Stimulated activated CD8-positive, alpha-beta memory T cell treated with anti-CD3 and anti-CD28 coated beads, Interleukin-15, amount 100 ng/mL, for 24 hours (primary cell): ENCODE measurements at places on chromosomes 2 and 18.

DNA sequence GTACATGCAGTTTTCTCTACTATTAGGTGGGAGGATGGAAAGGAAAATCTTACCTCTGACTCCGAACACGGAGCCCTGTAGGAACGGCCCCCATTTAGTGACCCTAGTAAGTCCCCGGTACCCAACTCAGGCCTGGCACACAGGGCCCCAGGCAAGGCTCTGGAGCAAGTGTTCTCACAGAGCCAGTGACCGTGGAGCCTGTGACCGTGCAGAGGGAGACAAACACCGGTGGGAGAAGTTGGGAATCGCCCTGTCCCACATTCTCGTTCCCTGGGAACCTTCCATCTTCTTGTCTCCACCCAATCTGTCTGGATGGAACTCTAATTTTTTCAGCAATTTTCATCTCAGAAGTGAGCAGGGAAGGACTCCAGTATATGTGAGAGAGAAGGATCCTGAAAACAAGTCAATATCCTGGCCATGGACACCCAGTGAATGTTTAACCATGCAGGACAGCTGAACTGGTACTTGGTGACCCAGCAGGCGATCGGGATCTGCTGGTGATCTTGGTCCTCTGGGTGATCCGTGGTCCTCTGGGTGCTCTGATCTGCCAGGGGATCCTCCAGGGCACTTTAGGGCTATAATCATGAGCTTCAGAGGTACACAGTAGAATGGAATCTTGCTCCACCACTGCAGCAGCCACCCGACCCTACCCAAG lies 348.6 kb upstream of the ID2 start:
- DNase-seq = no peak

- no peak for DNase-seq
Observed at GRCh38 chr2:143150287-143150686, 21.1 kb downstream of the ARHGAP15 start.

- no peak for DNase-seq
Observed at GRCh38 chr2:175034716-175035115, 29.5 kb upstream of the CHN1 start.

GRCh38 chr18:52694804-52695203 lies 354.8 kb downstream of the DCC start:
- DNase-seq = no peak

GRCh38 chr2:217664761-217665160 lies 338.0 kb downstream of the TNS1 start:
- no peak for DNase-seq

DNA sequence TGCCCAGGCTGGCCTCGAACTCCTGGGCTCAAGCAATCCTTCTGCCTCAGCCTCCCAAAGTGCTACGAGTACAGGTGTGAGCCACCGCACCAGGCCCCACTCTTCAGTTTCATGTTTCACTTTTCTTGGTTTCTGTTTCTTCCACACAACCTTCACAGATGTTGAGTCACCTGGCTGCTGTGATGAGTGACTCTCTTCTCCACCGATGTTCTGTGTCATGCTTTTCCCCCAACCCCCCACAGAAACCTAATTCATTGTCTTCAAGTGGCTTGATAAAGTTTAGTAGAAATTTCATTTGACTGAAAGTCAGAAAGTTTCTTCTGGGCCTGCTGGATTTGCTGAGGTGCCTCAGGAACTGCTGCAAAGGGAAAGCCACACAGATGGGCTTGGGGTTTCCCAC lies 78.5 kb downstream of the SPHKAP start:
- DNase-seq = no peak

- DNase-seq = no peak
Observed at GRCh38 chr18:3248658-3249359, 1.2 kb downstream of the MYL12A start.

GRCh38 chr18:22094358-22094734 lies 75.0 kb upstream of the GATA6 start:
- DNase-seq = no peak

DNA sequence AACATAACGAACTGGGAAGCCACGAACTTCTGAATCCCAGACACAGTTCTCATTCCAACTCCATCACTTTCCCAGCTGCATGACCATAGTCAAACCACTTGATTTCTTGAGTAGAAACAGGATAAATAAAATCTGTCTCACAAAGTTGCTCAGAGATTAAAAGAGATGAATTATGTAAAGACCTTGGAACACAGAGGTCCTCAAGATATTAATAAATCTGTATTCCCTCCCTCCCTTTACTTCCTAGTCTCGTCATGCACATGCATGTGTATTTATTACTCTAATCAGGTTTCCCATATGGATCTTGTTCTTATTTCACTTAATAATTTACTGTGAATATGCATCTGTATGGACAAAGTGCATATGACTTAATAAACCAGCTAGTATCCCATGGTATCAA lies 21.1 kb upstream of the CSRNP3 start:
- no peak for DNase-seq

DNA sequence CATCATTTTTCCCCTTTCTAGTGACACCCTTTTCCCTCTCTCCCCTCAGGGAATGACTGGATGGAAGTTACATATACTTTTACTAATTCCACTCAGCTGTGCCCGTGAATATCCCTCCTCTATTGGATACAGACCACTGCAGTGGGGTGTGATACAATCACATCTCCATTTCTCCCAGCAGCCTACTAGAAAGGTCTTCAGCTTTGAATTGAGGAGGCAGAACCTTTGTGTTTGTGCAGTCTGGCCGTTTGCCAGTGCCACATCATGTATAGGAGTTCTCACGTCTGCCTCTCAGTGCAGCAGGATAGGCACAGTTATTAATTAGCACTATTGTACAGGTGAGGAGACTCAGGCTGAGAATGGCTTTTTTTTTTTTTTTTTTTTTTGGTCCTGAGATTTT lies 16.4 kb downstream of the TNFRSF11A start:
- no peak for DNase-seq

- DNase-seq = no peak
Observed at GRCh38 chr18:45920367-45920766, 46.8 kb downstream of the EPG5 start.

DNA sequence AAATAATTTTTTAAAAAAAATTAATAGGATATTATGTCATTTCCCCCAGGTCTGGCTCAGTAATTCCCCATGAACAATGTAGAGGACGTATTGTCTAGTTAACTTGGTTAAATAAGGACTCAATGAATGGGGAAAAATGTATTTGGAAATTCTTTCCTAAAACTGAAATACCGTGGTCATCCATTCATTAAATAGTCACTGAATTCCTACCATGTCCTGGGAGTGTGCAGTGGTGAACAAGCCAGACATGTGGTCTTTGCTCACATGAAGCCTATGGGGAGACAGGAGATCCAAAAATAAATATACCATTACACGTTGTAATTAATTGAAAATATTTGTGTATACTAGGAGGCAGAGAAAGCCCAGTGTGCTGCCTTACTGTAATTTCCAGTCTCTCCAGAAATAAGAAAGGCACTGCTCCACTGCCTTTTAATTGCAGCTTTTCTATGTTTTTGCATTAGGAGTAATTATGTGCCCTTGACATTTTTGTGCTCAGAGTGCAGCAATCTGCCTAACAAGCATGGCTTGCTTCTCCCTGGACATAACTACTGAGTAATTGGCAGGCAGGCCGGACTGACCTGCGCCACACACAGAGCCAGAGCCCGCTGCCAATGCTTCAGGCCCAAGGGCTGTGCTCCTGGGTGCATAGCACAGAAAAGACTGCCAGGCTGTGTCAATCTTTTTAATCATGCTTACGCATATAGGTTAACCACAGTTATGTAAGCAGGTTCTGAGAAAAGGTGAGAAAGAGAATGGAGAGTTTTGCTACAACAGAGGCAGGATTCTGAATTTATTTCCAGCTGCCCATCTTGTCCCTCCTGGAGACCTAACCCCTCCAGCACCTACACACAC lies 22.2 kb upstream of the TTC39C start:
- no peak for DNase-seq

- no peak for DNase-seq
Observed at GRCh38 chr2:234565842-234566619, 69.2 kb upstream of the ARL4C start.

GRCh38 chr2:56107502-56108220 lies 76.1 kb upstream of the CCDC85A start:
- no peak for DNase-seq

GRCh38 chr2:237459741-237460174 lies 27.3 kb upstream of the MLPH start:
- no peak for DNase-seq

GRCh38 chr2:63225964-63226686 lies 175.5 kb downstream of the OTX1 start:
- no peak for DNase-seq

DNA sequence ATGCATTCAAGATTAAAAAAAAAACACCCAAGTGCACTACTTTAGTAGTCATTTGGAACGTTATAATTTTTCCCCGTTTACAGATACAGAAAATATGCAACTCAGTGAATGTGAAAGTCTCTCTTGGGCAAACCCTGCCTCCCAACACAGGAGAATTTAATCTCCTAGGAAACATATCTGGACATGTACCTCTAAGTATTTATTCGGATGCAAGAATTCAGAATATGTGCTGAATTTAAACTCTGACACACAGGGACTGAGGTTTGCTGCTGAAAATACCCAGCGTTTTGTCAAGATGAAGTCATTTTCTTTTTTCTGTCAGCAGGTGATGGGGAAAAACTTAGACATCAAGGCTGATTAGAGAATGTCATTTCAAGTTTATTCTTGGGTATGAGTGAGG lies 105.4 kb downstream of the ACKR3 start:
- no peak for DNase-seq

- DNase-seq = no peak
Observed at GRCh38 chr2:224523626-224524577, 61.3 kb downstream of the CUL3 start.

GRCh38 chr2:103285354-103285753 lies 523.5 kb downstream of the TMEM182 start:
- no peak for DNase-seq

- no peak for DNase-seq
Observed at GRCh38 chr2:64980183-64980582, 9.0 kb upstream of the SLC1A4 start.

DNA sequence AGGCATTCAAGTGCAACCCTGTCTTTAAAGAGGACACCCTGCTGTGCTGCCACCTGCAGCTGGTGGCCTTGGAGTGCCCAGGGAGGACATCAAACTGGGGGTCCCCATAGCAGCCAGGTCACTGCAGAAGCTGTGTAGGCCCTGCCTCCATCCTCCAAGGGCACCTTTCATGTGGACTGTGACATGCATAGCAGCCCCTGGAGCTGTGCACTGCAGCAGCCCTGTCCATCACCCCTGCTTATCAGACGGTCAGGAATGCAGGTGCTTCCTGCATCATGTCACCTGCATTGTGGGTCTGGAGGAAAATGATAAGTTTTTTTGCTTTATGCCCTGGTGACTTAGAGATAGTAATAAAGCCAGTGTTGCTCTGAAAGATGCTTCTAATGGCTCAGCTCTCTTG lies 155.7 kb downstream of the DYSF start:
- DNase-seq = no peak

DNA sequence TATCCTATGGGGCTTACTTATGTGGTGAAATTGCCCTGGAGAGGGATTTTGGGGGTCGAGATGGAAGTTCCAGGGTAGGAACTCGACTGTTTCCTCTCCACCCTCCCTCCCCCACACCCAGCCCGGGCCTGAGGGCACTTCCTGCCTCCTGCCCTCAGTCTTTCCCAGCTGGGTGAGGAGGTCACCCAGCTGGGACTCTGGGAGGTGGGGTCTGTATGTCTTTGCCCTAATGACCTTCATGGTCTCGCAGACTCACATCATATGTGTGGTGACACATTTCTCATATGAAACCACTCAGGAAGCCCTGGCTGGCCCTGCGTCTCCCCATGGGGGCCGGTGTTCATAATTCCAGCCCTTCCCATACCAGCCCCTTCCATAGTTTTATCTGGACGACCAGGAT lies 12.4 kb downstream of the ATOH8 start:
- DNase-seq = no peak

DNA sequence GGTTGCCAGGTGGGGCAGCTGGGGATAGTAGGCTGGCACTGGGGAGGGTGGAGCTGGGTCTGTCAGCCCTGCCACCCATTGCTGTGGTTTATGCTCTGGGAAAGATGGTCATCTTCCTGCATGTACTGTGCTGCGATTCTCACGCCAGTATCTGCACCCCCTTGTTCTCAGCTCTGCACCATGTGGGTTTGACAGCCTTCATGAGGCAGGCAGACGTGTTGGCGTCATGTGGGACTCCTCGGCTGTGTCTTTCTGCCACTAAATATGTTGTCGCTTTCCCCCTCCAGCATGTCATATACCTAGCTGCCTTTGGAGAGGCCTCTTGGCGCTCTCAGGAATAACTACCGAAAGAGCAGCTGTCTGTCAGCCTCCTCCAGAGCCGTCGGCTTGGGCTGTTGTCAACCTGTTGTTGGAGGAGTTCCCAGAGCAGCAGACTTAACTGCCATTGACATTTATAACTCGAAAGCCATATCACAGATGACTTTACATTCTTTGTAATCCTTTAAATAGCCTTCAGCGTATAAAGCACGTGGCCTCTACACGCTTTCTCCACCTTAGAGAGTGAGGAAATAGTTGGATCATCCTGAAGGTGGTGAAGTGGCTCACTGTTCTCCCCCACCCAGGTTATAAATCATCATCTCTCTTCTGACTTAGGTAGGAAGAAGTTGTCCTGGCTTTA lies 80.4 kb upstream of the MGAT5 start:
- no peak for DNase-seq

DNA sequence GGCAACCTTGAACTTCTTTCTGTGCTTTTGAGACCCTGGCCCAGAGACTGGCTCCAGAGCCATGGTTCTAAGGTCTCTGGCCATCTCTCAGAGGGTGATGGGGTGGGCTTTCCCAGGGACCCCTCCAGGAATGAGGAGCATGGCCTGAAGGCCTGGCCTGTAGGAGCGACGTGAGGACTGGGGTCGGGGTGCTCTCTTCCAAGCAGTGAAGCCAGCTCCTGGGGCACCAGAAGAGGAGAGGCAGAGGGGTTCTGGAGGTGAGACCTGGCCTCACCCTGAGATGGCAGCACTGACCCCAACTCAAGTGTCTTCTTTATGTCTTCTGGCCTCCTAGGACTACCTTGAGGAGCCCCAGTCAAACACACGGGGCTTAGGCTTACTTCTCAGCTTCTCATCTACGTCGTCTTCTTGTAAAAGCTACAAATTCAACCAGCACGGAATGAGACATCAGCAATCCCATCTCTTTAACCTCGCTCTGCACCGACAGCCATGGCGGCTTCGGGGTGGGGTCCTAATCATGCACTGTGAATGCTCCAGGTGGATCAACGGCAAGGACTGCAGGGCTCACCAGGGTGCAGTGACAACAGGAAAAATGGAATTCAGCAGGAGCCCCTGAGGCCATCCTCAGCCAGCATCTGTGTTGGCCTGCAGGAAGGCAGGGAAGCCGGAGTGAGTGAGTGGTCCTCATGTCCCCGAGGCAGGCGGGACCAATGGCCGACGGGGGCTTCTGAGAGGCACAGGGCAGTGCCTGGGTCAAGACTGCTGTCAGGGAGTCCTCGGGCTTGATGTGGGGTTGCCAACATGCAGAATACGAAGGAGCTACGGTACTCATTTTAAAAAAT lies 214.1 kb downstream of the HDAC4 start:
- DNase-seq = no peak

GRCh38 chr2:24304098-24304497 lies 56.2 kb downstream of the ITSN2 start:
- no peak for DNase-seq

DNA sequence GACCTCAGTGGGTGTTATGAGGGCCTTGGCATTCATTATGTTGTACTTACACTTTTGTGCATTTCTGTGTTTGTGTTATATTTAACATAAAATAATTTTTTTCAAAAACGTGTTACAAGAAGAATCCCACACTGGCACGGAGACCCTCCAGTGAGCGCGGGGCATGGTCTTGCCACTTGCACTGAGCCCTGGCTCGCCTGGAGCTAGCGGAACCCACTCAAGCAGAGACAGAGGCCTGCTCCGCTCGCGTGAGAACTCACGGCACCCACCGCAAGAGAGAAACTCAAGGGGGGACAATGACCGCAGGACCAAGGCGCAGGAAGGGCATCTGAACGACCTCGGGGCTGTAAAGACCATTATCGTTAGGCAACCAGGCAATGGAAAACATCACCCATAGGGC lies 248.0 kb upstream of the SOX11 start:
- DNase-seq = no peak
